ENCODE measurements at places on chromosomes 3 and 15.

DNA sequence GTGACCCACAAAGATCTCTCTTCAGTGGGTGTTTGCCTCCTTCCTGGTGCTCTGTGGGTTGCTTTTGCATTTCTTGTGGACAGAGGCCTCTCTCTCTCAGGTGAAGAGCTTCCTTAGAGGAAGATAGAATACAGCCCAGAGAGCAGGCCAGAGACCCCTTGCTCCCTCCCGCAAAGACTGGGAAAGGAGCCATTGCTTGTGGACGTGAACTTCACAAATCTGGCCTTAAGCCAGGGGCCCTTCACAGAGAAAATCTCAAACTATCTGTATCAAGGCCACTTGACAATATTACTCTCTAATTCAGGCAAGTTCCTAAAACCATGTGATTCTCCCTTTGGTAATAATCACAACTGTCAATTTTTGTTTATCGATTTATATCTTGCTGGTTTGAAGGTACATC is 30.4 kb upstream of the CLK3 start:
- DNase-seq: no peak

DNA sequence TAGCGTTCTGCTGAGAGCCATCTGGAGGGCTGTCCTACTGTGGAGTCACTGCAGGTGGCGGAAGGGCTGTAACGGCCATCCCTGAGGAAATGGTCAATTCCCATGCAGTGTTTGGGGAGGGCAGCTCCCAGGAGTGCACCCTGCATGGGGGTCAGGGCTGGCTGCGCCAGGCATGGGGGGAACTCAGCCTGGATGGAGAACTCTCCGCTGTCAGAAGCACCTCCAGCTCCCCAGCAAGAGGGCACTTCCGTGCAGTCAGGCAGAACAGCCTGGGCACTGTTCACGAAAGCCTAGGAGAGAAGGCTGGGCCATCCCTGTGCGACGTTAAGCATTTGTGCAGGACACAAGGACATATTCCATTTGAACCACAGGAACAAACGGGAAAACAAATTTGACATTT is 105.2 kb downstream of the LRIG1 start:
- DNase-seq: no peak

GRCh38 chr3:42516443-42516842 is 14.0 kb downstream of the VIPR1 start:
- no peak for DNase-seq

DNA sequence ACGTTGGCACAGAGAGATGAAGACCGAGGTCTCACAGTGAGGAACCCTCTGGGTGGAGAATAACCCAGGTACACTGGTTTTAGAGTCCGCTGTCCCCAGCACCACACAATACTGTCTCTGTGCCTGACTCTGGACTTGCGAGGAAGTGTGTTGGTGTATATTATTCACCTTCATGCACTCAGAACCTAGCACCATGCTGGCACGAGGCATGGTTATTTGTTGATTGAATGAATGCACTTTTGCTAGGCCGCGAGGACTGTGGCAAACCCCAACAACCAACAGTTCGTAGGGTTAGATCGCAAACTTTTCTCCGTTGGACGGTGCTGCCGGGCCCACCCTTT is 484 bp upstream of the C3orf52 start:
- DNase-seq: no peak

GRCh38 chr15:29569533-29570092 is 252.7 kb downstream of the TJP1 start:
- peak; percentile 33 for DNase-seq

GRCh38 chr15:71011503-71012155 is 103.6 kb upstream of the THSD4 start:
- no peak for DNase-seq

DNA sequence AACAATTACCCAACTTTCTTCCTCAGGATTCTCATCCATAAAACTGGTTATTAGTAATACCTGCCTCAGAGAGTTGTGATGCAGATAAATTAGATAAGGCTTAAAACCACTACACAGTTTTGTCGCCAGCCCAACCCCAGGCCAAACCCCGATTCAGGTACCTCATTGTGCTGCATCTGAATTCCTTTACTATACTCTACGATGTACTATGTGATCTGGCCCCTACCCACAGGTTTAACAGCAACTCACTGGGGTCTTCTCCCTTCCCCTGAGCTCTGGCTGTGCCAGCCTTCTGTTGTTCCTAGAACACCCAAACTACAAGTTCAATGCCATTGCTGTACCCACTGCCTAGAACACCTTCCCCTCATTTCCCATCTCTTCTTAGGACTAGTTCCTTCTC is 64.6 kb downstream of the MYO5A start:
- DNase-seq: no peak

GRCh38 chr3:161700998-161701397 is 204.4 kb downstream of the OTOL1 start:
- DNase-seq: no peak

DNA sequence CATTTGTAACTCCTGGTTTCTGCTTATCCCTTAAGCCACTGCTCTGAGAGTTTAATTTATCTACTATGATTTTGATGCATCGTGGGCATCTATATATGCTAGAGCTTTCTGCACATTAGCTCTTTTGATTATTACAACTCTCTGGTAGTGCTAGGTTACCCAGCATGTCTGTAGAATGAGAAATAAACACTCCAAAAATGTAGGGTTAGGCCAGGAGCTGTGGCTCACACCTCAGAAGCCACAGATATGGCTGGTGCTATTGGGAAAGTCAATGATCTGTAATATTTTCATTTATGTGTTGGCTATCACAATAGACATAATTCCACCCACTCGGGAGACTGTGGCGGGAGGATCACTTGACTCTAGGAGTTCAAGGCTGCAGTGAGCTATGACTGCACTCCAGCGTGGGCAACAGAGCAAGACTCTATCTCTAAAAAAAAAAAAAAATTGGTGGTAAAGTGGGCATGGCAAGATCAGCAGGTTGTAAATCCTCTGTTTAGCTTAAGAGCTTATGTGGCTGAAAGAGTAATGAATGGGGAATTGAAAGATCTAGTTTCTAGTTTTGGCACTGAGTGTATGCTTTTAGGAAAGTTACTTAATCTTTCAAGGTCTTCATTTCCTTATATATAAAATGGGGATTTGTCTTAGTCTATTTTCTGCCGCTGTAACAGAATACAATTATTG is 6.3 kb downstream of the TIGIT start:
- no peak for DNase-seq

DNA sequence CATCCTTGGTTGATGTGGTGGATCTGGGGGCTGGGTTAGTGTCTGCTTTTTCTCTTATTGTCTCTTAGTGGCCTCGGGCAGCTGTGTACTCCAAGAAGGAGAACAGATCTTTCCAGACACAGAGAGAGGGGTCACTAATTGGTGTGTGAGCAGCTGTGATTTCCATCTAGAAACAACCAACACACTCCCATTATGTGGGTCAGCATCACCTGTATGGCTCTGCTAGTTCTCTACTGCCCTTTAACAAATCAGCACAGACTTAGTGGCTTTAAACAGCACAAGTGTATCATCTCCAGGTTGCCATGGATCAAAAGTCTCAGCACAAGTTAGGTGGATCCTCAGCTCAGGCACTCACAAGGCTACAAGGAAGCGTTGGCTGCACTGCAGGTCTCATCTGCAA is 156.8 kb downstream of the LRTM1 start:
- DNase-seq: no peak

- DNase-seq: no peak
These were observed 90.0 kb downstream of the MSL2 start for GRCh38 chr3:136106101-136106500.

GRCh38 chr15:47951781-47952180 is 169.0 kb upstream of the SLC24A5 start:
- no peak for DNase-seq

GRCh38 chr3:179151474-179151873 is 3.3 kb downstream of the PIK3CA start:
- no peak for DNase-seq

GRCh38 chr3:122462406-122462805 is 46.5 kb upstream of the WDR5B start:
- DNase-seq: no peak

- no peak for DNase-seq
These were observed 344.2 kb upstream of the GRM7 start for GRCh38 chr3:6516694-6517093.

DNA sequence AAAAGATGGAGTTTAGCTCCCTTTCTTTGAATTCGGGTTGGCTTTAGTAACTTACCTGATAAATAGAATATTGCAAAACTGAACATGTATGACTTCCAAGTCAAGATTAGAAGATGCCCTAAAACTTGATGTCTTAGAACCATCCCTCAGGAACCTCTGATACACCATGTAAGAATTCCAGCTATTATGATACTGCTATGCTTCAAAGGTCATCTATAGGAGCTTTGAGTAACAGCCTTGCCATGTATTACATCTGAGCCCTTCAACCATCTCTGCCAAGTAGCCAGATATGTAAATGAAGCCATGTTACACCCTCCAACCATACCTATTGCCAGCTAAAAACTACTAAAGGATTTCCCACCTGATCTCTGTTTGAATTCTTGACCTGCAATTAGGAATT is 854.2 kb downstream of the SI start:
- DNase-seq: no peak

DNA sequence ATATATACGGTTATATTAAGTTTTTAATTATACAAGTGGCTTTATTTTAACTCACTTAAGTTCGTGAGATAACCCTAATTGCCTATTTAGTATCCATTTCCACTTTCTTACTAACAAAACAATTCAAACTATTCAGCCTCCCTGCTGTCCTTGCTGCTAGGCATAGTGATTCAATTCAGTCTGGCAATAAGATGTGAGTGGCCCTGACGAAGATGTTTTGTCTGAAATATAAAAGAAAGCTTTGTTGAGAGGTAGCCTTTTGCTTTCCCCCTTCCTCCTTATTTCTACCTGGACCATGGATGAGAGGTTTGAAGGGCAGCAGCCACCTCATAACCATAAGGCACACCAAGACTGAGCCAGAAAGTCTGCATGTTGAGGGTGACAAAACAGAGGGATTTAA is 89.3 kb upstream of the TRIM42 start:
- no peak for DNase-seq

DNA sequence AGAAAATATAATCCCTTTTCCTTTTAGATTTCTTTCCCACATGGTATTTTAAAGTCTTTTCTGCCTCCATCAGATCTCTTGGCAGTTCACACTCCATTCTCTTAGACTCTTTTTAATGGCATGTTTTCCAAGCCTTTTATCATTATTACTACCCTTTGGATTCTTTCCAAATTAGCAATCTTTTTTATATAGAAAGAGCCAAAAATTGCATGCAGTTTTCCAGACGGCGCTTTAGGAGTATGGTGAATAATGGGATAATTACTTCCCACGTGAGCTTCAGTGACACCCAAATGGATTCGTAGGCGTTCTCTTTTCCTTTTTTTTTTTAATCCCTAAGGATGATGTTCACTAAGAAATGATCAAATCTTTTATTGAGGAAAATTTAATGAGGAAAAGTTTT is 354.8 kb upstream of the DNAJC19 start:
- no peak for DNase-seq

GRCh38 chr15:88647351-88648105 is 8.7 kb downstream of the ISG20 start:
- DNase-seq: no peak
